Occipital lobe (tissue), 3 donors: ENCODE measurements at places on chromosomes 6 and 20. TPM values are rescaled to one million over a fixed set of nuclear protein-coding genes. Genes with fewer than 3 reads are reported as not detected.

GRCh38 chr6:6711832-6712448, 123.4 kb downstream of the LY86 start:
- no peak for DNase-seq

DNA sequence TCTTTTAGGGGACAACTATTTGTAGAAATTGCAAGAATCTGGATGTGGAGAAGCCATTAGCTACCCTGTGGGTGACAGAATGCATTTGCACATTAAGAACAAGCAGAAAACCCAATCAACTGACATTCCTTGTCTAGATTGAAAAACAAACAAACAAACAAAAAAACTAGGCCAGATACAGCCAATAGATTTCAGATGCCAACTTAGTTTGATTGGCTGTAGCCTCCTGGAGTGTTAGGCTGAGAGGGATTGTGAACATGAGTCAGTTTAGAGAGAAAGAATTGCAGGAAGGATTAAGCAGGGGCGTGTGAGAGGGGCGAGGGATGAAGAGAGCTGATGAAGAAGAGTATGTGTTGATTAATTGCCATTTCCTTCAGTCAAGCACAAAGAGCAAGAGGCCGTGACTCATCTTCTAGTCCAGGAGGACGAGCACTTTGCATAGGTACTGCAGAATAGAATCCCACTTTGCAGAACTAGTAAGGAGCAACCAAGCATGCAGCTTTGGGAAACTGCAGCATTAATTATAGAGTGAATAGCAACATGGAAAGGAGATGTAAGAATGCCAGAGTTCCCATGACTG, 188.0 kb upstream of the RAB32 start:
- no peak for DNase-seq

- DNase-seq, result no peak
These were observed 13.7 kb downstream of the NEDD9 start for GRCh38 chr6:11218538-11219399.

DNA sequence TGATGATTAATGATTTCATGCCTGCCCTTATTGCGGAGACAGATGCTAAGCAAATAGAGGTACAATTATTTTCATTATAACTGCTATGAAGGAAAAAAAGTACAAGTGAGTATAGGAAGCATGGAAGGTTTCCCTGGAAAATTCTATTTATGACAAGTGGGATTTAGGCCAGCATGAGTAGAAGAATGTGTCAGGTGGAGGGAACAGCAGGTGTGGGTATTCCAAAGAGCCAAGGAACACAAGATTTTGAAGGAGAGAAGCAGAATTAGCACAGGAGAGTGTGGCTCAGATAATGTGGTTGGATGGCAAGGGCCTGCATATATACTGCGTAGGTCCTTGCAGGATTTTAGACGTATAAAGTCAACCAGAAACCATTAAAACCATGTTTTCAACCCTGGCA, 11.4 kb downstream of the PLCB1 start:
- no peak for DNase-seq

DNA sequence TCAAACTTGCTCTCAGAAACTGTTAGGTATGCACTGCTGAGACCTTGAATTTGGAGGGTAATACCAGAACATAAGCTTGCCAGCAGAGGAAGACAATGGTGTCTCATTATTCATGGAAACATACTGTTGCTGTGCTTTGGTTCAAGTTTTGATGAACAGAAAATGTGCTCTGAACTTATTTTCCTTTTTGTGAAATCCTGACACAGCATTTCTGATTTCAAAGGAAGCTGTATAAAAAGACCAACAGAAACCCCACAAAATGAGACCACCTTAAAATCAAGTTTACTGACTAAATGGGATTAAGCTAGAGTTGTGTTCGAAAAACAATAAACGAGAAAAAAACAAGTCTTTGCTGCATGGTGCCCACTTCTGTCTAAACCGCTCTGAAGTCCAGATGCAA, 70.3 kb downstream of the PRDM1 start:
- DNase-seq, result no peak

DNA sequence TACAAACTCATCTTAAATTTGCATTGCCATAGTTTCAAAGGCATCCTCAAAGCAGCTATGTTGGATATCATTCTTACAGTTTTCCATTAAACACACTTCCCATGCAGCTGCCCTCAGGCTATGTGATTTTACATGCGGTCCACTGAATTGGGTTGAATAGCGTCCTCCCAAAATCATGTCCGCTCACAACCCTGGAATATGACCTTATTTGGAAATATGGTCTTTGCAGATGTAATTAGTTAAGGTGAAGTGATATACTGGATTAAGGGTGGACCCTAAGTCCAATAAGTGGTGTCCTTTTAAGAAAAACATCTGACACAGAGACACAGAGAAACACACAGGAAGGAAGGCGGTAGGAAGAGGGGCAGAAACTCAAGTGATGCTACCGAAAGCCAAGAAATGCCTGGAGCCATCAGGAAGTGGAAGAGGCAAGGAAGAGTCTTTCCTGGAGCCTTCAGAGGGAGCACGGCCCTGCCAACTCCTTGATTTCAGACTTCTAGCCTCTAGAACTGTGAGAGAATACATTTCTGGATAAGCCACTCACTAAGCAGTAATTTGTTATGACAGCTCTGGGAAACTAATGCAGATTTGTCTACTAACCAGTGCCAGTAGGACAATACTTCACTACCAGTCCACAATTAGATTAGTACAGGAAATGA, 42.7 kb upstream of the NHSL1 start:
- no peak for DNase-seq

GRCh38 chr6:111428811-111429210, 54.2 kb downstream of the REV3L start:
- no peak for DNase-seq

DNA sequence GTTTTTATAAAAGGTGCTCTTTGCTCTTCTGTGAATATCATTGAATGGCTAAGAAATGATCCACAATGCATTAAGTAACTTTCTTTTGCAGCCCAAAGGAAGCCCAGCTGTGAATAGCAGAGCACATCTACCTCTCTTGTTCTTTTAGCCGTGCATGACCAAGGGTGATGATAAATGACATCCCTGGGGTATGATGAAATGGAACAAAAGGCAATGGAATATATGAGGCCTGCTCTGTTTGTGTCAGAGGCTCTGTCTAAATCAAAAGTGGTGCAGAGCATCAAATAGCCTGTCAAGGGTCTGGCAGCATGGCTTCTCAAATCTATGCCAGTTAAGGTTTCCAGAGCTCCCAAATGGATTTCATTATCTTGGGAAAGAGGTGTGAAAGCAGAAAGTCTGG, 362.6 kb upstream of the RNF217 start:
- no peak for DNase-seq

DNA sequence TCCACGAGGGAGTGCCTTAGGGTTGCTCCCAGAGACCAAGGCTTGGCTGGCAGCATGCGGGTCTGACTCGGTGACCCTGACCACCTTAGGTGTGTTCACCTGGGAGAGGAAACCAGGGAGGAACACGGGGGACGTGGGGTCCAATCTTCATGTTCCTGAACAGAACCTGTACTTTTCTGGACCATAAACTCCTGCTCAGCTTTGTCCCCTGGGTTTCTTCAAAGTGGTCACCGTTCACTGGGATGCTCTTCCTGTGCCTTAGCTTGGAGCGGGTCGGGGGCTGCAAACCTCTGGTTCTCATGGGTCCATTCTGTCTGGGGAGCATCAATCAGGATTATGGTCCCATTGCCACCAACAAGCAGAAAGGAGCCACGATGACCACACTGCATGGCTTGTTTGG, 333.5 kb downstream of the QKI start:
- DNase-seq, result no peak

- DNase-seq, result no peak
These were observed 3.9 kb upstream of the WFDC2 start for GRCh38 chr20:45465491-45466266.

GRCh38 chr20:5900908-5901307, 49.4 kb downstream of the TRMT6 start:
- no peak for DNase-seq

- DNase-seq, result no peak
These were observed 155.0 kb downstream of the RALGAPA2 start for GRCh38 chr20:20557406-20557805.

- DNase-seq, result peak; percentile 21
These were observed 172.8 kb upstream of the SNX9 start for GRCh38 chr6:157650261-157650640.

DNA sequence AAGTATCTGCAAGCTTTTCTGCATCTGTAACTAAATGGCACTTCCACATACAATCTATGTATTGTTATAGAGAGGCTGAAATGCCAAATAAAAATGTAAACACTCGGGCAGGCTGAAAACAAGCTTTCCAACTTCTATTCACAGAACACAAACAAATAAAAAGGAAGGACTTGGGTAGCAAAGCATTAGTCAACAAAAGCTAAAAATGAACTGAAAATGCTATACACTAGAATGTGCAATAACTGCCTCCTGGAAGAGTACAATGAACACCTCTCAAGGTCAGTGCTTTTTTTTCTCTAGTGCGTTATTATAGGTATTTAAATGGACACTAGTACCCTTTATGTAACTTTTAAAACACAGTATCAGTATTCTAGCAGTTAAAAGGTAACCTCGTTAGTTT, 31.4 kb downstream of the STK38 start:
- DNase-seq, result no peak

GRCh38 chr6:156617376-156617775, 159.8 kb upstream of the ARID1B start:
- no peak for DNase-seq

DNA sequence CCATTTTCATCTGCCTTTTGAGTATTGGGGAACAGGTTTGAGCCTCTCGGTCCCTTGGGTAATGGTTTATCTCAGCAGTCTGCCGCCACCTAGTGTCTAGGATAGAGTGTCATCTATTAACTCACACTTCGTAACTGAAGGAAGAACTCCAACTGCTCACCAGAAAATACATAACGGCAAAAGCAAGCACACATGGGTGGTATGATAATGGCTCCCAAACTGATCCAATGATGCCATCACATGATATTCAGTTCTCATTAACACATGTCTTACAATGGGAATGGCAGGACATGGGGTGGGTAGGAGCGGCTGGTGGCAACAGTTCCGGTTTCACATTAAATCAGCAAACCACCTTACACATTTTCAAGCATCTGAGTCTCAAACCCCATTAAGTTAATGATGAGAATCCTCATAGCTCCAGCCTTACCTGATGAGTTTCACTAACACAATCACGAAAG, 110.7 kb upstream of the PHACTR1 start:
- DNase-seq, result no peak

GRCh38 chr6:11601776-11602605, 64.4 kb downstream of the TMEM170B start:
- DNase-seq, result no peak

DNA sequence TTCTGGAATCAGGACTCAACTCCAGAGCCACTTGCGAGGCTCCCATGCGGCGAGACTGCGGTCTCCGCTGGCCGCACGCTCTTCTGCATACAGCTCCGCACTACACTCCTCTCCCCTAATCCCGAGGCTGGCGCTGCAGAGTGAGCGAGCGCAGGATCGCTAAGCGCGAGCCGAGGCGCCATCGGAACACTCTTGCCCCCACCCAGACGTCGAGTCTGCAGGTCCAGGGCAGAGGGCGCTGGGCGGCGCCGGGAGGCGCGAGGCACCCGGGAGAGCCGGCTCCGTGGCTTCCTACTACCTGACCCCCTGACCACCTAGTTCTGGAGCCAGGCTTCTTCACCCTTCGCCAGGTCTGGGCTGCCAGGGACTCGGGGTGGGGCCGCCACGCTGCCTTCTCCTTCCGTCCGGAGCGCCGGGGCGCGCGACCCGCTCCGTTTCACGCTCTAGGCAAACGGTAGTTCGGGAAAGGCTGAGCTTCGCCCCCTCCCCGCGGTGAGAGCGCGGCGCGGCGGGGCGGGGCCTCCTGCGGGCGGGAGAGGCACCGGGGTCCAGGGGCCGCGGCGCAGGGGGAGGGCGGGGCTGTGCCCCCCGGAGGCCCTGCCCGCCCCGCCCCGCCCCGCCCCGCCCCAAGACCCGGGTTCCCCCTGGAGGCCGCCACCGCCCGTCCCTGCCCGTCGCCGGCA, 5.4 kb upstream of the TUBB2A start:
- DNase-seq, result peak; percentile 42

GRCh38 chr6:14583826-14584225, 466.3 kb downstream of the CD83 start:
- no peak for DNase-seq

DNA sequence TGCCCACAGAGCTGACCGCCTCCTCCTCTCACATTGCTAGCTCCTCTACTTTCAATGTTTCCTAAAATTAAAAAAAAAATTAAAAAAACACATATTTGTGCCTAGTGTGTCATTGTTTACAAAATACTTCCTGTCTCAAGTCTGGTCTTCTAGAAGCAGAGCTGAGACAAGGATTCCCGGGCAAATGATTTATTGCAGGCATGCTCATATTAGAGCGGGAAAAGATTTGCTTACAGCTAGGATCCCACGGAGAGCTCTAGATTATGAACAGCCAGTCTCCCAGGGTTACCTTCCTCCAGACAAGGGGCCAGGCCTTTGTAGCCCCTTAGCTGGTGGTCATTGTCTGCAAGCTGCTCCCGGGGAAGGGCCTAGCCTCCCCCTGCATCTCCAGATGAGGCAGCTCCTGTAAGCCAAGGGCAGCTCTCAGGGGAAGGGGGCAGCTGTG, 9.4 kb downstream of the PACSIN1 start:
- DNase-seq, result no peak

Gene DEFB124
- total RNA-seq, result not detected

Gene CDH4
- 22.3 TPM for total RNA-seq

Gene NOTCH4
- total RNA-seq, result 5.0 TPM

Gene LIN28B
- 0.16 TPM for total RNA-seq

Gene CPNE5
- total RNA-seq, result 4.8 TPM

Gene GCNT2
- 14.8 TPM for total RNA-seq

Gene C20orf204
- 1.2 TPM for total RNA-seq
